ENCODE measurements at places on chromosomes 3 and 15.

- DNase-seq: no peak
Measured at GRCh38 chr3:15324379-15324808, 8.0 kb downstream of the SH3BP5 start.

- DNase-seq: no peak
Measured at GRCh38 chr3:175716446-175716845, 857.3 kb downstream of the NAALADL2 start.

DNA sequence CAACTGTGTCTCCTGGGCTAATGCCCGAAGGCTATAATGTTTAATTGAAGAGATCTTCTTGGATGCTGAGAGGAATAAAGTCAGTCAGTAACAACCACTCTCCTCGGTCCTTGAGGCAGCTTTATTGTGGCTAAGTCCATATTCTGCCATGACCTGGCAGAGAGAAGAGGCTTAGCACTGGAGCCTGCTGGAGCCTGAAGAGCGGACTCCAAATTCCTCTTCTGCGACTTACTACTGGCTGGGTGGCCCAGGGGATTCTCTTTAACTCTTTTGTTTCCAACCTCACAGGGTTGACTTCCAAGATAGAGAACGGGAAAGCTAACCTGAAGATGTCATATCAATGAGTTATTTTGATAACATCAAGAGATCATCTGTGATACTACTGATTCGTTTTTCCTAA, 71.1 kb downstream of the MYO1E start:
- no peak for DNase-seq

GRCh38 chr3:16085410-16085809, 89.1 kb upstream of the GALNT15 start:
- DNase-seq: no peak

DNA sequence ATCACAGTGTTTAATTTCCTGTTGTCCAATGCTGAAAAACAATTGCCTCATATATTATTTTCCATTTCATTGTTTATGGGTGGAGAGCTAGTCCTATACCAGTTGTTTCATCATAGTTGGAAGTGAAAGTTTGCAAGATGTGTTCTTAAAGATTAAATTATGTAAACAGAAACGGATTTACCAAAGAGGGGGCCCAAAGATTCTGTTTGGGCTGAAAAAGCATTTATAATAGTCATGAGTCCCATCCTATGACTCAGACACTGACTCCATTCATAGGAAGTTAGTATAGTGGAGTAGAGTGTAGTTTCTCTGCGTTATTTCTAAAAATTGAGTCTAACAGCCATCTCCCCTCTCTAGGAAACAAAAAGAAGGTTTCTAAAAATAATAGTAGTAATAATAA, 24.3 kb downstream of the NFKBIZ start:
- no peak for DNase-seq

- DNase-seq: no peak
Measured at GRCh38 chr3:111911446-111911845, 52.4 kb downstream of the PHLDB2 start.

- DNase-seq: no peak
Measured at GRCh38 chr3:40268802-40269524, 40.5 kb upstream of the EIF1B start.

DNA sequence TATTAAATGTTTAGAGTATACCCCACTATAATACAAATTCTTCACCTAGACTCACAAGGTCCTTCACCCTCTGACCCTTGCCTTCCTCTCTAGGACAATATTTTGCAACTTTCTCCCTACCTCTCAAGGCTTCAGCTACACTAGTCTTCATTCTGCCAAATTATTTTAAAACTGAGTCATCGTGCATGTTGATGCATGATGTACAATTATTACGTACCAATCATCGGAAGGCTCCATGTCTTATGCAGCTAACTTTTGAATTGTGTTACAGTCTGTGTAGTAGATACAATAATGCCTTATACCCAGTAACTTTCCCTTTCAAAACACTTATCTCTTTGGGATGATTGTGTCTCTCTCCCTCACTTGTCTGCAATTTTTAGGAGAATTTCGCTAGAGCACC, 98.5 kb upstream of the ROBO2 start:
- no peak for DNase-seq

DNA sequence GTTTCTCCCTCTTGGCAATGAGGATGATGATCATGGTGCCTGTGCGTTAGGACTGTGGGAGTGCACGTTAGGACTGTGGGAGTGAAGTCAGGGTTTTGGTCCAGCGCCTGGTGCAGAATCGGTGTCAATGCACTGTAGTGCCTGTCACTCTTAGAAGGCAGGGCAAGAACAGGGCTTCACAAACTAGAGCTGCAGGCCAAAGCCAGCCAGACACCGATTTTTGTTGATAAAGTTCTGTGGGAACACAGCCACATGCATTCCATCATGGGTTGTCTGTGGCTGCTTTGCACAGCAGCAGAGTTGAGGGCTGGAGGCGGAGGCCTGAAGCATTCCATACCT, 32.6 kb upstream of the NR2C2 start:
- DNase-seq: no peak

DNA sequence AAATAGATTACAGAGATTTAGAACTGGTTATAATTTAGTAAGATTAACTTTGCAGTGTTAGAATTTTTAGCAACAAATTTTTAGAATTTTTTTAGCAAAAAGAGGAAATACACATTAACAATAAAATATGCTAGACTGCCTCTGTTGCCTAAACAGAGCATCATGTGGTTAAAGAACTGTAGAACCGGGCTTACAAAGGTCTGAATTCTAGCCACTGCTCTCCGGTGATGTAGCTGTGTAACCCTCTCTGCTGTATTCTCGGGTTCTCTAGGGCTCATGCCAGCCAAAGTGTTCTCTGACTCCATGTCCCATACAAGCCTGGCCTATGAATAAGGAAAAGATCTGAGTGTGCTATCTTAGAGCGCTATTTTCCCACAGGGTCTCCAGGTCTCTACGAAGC, 2.9 kb upstream of the P2RY12 start:
- DNase-seq: no peak

DNA sequence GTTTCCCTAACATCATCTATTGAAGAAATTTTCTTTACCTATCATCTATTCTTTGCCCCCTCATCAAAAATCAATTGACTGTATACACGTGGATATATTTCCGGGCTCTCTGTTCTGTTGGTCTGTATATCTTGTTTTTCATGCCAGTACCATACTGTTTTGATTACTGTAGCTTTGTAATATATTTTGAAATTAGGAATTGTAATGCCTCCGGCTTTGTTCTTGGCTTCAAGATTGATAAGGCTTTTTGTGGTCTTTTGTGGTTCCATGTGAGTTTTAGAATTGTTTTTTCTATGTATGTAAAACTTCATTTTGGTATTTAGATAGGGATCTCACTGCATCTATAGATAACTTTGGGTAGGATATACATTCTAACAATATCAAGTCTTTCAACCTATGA, 454.4 kb downstream of the LPP start:
- DNase-seq: no peak

DNA sequence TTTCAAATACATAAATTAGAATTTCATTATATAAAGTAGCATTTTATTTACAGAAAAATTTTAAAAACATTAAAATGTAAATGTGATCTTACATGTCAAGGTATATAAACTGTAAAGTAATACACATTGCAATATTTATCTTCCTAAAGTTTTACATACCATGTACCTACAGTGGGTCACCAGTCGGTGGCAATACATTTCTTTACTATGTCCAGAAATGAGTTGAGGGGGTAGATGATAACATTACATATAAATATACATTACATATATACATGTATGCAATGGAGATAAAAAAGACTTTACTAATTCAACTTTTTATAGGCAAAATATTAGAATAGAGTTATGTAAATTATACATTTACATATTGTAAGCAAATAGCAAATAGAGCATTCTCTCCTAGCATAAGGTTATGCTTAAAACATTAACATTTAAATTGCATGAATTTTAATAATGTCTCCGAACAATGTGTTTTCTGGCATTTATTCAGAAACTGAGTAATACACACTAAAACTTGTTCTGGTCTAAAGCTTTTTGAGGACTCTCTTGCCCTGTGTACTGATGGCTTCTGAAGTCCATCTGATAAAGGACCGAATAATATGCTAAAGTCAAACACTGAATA, 93.3 kb upstream of the NLGN1 start:
- DNase-seq: no peak
